CD14-positive monocyte (primary cell): ENCODE measurements at places on chromosomes 7 and 10. TPM values are rescaled to one million over a fixed set of nuclear protein-coding genes. Genes with fewer than 3 reads are reported as not detected.

Gene AMZ1
- polyA plus RNA-seq = 0.25 TPM in 1 of 2 replicates, not detected in the other

Gene OR2A12
- polyA plus RNA-seq = not detected in 2 replicates

Gene HABP2
- not detected for polyA plus RNA-seq

Gene GIMAP2
- polyA plus RNA-seq = 47.0 TPM

Gene FAM237B
- not detected for polyA plus RNA-seq

Gene GIMAP6
- 70.2 TPM for polyA plus RNA-seq

Gene EBF3
- not detected for polyA plus RNA-seq
